ENCODE measurements at places on chromosomes 13 and 19.

DNA sequence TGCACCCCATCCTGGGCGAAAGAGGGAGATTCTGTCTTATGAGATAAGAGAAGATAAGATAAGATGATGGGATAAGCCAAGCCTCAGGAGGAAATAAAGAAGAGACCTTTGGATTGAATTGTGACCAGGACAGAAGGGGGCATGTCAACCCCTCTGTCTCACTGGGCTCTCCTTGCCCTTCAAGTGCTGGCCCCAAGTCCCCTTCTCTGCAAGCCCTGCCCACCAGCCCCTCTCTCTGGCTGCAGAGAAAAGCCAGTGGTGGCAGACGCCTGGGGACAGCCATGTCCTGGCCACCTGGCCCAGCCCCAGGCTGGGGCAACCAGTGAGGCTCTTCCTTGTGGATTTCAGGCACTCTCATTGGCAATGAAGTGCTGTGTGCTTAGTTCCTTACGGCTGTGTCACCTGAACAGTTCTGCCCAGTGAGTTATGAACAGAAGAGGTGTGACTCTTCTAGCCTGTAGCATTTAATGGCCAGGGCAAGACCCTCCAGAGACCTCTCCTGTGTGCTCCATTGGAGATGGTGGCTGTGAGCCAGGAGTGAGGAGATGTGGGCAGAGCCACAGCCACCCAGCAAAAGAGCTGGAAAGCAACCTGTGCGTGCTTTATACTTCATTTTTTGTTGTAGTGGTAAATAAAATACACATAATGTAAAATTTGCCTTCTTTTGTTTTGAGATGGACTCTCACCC, 6.1 kb upstream of the BTBD2 start:
- no peak for DNase-seq

DNA sequence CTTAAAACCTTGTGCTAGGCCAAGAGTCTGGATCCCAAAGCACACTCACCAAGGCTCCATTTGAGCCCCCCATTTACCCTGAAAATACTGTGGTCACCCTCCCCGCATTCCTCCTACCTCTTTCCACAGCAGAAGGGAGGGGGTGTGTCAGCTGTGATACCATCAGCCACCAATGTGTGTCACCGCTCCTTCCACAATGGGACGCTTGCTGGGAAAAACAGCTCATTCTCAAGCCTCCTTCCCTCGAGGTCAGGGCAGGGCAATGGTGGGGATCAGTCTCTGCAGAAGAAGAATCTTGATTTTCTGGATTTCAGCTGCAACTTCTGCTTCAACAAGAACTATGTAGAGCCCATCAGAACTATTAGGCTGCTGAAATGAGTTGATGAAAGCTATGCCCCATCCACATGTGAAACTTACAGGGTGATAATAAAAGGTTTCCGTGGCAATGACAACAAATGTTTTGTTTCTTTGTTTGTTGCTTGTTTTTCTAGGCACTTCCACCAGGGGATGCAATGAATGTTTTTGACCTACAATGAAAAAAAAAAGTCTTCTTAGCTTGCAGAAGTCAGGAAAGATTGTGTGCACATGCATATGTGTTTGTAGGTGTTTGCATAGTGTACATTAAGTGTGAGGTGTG, 26.4 kb upstream of the ZNF507 start:
- peak; percentile 33 for DNase-seq

DNA sequence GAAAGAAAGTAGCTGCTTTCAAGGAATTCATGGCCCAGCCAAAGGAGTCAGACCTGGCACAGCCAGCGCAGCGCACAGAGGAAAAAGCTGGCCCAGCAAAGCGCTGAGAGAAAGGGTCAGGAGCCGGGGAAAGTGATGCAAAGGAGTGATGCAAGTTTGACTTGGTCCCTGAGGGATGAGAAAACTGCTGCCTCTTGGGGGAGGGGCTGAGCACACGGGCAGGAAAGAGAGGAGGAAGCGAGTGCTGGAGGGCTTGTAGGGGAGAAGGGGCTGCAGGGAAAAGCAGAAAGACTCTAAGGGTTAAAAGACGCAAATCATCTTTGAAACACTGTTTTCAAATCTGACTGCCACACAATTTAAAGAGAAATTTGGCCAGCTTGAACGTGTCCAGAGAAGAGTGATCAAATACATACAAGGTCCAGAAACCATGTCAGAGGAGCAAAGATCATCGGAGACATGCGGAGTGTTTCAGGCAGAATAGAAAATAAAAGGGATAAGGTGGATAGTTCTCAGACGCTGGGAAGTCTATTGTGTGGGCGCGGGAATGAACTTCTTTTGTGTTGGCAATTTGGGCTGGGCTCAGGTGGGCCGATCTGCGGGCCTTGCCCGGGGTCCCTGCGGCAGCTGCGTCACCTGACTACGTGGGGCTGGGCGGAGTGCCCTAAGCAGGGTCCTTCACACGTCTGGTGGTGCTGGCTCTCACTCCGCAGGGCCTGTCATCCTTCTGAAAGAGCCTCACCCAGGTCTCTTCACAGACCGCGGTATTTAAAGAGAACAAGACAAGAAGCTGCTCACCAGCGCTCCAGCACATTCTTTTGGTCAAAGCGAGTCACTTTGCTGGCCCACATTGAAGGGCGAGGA, 18.1 kb downstream of the N4BP2L1 start:
- peak; percentile 56 for DNase-seq

DNA sequence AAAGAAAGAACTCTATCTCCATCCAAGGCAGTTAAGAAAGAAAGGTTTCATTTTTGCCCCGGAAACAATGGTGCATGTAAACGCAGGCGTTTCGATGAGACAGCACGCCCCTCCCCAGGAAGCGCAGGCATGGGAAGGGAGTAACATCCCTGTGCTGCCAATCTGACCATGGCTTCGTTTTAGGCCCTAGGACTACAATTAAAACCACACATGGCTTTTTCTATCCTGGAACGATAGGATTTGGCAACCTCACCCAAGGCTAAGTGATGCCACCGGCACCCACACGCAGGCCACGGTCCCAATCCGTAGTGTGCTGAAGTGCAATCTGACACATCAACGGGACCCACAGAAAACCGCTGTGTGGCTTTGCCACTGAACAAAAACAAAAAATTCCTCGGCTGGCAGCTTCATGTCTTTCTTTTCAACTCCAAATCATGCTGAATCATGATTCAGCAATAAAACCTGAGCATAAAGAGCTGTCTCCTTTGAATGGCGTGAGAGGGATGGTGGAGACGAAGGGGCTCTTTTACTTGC, 24.2 kb downstream of the RANBP3 start:
- DNase-seq: no peak

GRCh38 chr19:34490141-34490766, 8.7 kb downstream of the WTIP start:
- DNase-seq: no peak

- no peak for DNase-seq
These were observed at the start of gene LRRC4B for GRCh38 chr19:50567882-50568727. Gene LRRC4B (minus strand): TSS chr19:50568435. CDS start chr19:50548838, 19,597 bp downstream.

DNA sequence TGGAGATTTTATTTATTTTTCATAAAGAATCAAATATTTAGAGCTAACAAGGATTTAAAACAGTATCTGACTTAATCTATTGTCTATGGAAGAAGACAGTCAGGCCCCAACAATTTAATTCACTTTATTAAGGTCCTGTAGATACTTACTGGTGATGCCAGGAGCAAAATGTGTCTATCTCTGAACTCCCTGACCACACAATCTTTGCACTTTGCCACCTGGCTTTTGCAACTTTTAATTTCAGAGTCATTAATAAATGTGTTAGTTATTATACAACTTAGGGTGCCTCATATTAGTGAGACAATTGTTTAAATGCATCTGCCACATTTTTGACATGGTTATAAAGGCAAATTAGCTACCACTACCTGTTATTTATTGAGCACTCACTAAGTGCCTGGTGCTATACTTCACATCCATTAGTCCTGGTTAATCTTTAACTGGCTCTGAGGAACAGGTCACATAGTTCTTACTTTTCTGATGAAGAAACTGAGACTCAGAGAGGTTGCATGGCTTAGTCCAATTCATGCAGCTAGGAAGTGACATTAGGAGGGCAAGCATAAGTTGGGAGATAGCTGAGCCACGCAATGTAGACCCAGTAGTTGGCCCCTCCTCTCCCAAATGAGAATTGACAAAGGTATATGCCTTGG, 297.9 kb downstream of the DCT start:
- no peak for DNase-seq

DNA sequence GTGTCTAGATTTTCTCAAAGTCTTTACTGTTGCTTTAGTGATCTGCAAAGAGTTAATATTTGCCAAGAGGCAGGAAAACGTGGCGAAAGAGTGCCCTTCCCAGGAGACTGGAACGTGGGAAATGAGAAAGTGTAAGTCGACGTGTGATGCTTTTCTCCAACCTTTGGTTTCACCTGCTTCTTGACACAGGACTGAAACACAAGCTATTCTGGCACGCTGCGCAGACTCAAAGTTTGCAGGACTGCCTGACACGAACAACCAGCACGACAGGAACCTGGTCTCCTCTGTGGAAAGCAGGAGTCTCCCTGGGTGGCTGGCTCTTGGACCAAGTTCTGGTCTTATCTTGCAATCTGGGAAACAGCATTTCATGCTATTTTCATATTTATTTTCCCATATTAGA, 28.6 kb downstream of the RFXAP start:
- DNase-seq: no peak

- DNase-seq: no peak
These were observed 16.7 kb upstream of the PLPP2 start for GRCh38 chr19:307793-308420.

DNA sequence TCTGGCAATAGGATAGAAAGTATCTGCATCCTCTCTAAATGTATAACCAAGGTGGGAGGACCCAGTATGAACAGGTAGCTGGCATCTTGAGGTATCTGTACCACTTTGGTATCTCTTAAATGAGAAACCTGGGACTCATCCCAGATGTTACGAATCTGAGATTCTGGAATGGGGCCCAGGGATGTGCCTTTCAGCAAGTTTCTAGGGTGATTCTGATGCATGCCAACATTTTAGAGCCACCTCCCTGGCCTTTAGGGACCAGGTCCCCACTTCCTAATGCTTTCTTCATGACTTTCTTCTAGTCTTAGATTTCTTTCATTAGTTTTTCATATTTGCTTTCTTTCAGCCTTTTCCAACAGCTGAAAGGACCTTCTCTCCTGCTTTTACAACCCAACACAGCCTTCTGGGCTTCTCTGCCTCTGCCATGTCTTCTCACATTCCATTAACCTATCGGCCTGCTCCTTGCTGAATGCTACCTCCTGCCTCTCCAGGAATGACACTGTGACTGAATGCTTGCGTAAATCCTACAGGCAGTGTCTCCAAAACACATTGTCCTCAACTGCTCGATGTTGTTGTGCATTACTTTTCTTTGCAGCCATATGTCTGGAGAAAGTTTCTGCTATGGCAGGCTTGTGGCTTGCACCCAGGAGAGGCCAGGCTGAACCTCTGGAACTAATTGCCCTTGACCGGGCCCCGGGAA, 284.0 kb downstream of the DNAJC15 start:
- no peak for DNase-seq

DNA sequence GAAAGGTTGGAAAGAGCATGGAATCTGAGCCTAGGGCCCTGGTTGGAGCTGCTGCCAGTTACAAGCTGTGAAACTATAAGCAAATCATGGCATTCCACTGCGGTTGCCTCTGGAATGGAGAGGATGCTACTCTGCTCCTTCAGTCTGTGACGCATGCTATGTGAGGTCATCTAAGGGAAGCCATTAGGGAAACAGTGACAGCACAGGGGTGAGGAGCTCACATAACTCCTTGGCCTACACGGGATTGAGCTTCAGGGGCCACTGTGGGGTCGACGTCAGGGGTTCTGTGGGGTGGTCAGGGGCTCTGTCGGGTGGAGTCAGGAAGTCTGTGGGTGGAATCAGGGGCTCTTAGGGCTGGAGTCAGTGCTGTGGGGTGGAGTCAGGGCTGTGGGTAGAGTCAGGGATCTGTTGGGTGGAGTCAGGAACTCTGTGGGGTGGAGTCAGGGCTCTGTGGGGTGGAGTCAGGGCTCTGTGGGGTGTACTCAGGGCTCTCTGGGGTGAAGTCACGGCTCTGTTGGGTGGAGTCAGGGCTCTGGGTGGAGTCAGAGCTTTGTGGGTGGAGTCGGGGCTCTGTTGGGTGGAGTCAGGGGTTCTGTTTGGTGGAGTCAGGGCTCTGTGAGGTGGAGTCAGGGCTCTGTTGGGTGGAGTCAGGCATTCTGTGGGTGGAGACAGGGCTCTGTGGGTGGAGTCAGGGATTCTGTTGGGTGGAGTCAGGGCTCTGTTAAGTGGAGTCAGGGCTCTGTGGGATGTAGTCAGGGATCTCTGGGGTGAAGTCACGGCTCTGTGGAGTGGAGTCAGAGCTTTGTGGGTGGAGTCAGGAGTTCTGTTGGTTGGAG, 35.8 kb upstream of the MEDAG start:
- peak; percentile 60 for DNase-seq

DNA sequence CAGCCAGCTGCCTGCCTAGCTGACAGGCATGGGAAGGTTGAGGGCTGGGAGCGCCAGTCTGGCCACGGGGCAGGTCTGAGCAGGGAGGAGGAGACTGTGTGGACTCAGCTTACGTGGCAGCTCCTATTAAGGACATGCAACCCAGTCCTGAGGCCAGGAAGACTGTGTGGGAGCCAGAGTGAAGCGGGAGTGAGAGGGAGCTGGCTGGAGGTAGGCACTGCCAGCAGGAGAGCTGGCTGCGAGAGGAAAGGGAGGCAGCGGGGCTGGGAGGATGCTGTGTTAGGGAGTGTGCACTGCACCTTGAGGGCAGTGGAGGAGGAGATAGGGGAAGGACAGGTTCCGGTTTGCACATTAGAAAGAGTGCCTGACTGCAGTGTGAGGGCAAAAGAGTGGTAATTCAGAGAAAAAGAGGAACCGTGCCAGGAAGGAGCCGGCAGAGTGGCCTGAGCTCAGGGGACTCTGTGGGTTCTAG, 99.2 kb downstream of the SLC7A1 start:
- DNase-seq: no peak

- no peak for DNase-seq
These were observed 23.2 kb downstream of the KDM4B start for GRCh38 chr19:4991996-4992698.

DNA sequence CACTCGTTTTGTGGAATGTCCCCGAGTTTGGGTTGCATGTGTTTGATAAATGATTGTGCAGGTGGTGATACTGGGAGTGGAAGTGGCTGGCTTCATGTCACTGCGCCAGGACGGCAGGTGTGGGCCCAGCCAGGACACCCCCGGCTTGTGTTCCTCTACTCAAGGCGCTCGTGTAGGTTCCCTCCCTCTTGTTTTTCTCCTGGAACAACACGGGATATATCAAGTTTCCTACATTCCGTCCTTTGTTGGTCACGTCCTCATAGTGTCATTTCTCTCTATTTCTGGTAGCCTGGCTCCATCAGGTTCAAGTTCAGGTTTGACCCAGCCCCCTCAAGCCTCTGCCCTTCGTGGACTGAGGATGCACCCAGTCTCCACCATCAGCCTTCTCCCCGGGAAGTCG, 16.3 kb downstream of the IL17D start:
- DNase-seq: no peak

DNA sequence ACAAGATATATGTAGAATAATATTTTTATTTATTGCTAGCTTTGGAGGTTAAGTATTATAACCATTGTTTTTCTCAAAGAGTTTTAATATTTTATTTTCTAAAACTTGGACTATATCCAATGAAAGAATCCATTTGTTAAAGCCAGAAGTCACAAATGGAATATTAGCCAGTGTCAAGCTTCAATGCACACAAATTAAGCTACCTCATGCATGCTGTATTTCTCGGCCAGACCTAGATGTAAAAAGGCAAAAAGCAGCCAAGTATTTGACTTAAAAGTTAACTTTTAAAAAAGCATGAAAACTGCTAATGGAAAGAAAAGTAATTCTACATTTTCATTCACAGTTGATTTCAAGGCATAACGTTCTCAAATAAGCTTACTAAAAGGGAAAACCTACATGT, 160.0 kb upstream of the ATXN8OS start:
- DNase-seq: no peak

- no peak for DNase-seq
These were observed 30.7 kb downstream of the PDS5B start for GRCh38 chr13:32616883-32617511.
